ENCODE measurements at places on chromosomes 3 and 15.

GRCh38 chr3:42605546-42606173, 5.2 kb downstream of the NKTR start:
- no peak for DNase-seq

DNA sequence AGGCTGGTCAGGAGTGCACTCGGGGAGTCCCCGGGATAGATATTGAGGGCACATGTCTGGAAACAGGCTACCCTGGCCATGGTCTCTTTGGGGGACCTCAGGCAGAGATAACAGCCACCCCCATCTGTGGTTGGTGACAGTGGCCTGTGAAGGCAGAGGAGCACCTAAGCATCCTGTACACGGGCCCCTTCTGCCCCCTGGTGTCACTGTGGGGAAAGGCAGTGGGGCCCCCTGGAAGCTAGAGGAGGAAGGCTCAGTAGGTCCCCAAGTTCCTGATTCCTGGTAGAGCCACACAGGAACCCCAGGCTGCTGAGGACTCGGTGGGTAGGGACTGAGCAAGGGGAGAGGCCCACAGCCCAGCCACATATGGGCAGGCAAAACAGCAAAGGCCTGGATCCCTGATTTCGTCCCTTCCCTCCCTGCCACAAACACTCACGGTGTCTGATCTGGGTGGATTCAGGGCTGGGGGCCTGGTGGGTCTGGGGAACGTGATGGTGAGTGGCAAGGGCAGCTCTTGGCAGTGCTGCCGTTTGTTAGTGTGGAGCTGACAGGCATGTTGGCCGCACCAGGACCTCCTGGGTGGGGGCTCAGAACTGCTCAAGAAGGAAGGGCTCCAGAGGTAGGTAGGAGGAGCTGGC, 14.1 kb upstream of the CXCR6 start:
- DNase-seq = no peak

DNA sequence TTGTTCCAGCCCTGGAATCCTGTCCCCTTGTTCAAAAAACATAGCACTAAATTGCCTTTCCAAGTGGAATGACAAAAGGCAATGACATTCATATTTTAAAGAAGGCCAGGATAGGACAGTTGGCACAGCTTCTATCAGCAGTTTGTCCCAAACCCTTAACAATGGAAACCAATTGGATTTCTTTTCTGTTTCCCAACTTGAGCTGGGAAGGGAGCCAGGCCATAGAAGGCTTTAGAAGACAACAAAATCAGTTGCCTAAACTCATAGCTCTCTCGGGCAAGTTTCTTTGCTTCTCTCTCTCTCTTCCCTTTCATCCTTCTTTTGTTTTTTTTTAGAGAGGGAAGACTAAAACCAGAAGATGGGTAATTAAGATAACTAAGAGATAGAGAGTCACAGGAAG, 227.7 kb upstream of the TPRG1 start:
- no peak for DNase-seq

DNA sequence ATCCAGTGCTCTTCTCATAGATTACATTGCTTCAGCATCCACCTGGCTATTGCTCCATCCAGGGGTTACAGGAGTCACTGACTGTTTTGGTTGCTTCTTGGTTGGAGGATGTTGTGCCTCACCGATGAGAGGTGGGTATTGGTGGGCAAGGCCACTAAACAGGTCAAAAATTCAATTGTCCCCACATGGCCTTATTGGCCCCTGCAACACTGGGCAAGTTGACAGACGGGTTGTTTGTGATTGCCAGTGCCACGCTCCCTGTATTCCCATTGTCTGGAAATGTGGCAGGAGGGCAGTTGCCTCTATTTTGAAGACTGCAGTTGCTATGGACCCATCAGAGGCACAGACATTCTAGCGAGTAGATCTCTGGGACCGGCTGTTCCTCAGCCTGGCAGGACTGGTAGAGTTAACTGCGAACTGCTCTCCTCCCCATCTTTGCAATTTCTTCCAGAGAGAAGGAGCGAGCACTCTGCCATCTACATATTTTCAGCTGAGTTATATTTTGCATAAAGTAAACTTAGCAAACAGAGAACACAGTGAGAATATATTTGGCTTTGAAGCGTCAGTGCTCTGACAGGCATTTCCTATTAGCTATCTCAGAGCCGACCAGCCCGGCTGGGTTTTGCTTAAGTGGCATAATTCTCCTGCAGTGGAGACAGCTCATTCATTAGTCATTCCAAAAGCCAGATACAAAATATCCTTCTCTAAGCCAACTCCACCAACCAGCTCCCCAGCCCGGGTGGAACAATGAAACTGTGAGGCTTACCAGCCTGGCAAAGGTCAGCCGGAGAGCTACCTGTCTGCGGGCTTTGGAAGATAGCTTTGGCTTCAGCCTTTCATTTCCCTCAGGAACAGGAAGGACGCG, 26.0 kb upstream of the MAGEF1 start:
- DNase-seq = no peak

DNA sequence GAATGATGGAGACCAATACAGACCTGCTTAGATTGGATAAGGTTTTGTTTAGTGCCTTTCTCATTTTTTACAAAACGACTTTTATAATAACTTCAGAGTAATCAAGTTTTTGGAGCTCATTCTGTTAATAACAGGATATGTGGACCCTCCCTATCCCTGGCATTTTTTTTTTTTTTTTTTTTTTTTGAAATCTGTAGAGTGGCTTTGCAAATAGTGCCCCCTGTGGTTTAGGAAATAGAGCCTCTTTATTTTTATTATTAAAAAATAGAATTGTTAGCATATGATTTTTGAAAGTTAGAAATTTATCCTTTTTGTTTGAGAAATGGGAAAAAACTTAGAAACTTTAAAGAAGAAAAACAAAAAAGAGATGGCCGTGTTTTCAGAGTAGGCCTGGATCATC, 11.4 kb downstream of the SKIL start:
- DNase-seq = no peak

GRCh38 chr3:101963902-101964362, 114.6 kb downstream of the NFKBIZ start:
- no peak for DNase-seq

DNA sequence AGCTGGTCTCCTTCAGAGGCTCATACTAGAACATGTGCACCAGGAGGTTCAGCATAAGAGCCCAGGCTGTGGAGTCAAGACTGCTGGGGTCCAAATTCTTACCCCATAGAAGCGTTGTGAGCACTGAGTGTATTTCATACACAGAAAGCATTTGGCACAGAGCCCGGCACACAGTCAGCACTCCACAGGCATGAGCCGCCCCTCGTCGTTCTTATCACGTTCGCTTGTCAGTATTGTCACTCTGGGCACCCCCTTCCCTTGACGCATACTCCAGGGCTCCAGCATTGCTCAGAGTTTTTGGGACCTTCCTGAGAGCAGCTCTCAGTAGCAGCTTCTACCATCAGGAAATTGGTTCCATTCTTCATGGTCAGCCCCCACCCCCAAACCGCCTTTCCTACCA, 25.2 kb downstream of the CORO2B start:
- DNase-seq = no peak

GRCh38 chr15:87549296-87549695, 707.2 kb downstream of the NTRK3 start:
- no peak for DNase-seq

DNA sequence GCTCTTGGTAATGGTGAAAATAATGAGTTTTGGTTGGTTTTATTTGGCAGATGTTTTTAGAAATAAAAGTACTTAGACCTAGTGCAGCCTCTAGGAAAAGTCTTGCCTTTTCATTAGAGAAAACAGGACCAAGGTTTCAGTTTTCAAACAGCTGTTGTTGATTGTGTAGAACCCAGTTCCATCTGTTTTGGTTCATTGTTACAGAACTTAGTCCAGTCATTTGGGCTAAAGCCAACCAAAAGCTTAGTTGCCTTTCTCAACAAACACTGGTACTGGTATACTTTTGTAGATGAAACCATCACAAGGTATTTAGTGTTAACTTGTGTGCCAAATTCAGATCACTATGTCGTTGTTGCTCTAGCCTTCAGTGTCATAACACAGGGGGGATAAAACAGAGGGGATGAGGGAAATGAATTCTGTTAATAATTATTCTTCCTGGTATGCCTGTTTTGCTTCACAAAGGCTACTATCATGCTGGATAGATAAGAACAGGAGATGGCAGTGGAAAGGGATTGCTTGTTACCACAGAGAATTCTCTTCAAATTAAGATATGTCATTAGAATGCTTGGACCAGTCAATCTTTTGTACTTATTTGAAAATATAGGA, 12.6 kb upstream of the APH1B start:
- DNase-seq = no peak

GRCh38 chr3:119490153-119490552, 8.2 kb upstream of the TIMMDC1 start:
- no peak for DNase-seq

GRCh38 chr3:64405211-64405835, 180.1 kb upstream of the PRICKLE2 start:
- no peak for DNase-seq

DNA sequence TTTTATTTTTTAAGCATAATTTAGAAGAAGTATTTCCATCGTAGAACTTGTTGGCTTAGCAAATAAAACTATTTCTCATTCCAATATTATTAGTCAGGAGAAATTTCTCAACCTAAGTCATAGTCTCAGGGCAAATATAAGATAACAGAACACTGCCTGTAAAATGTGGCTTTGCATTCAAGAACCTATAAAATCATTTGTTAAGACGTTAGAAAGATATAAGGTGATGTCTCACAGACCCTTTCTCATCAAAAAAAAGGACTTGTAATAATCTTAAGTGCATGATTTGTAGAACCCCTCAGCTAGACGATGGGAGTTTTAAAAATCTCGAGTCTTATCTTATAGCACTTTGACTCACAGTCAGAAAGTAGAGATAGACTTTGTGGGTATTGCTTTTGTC, 314.7 kb upstream of the CFAP20DC start:
- no peak for DNase-seq

GRCh38 chr15:57358571-57358970, 17.7 kb upstream of the CGNL1 start:
- no peak for DNase-seq

- DNase-seq = no peak
These were observed 6.5 kb upstream of the BCL2A1 start for GRCh38 chr15:79977431-79978054.

DNA sequence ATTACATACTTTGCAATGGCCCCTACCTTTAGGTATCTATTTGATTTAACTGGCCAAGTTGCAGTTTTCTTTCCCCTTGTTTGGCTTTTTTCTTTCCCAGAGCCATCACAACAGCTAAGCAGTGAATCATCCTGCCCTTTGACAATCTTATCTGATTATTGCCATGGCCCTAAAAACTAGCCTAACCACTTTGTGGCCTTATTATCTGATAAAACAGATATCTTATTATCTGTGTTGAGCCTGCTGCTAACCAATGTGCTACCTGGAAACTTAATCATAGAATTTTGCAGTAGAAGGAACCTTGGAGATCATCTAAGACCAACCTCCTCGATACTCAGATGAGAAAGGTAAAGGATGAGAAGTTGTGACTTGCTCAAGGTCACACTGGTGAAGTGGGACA, 37.1 kb downstream of the EIF4E3 start:
- DNase-seq = no peak

- no peak for DNase-seq
These were observed 522.6 kb upstream of the PROK2 start for GRCh38 chr3:72307438-72308115.

- no peak for DNase-seq
These were observed 2.2 kb upstream of the CCR5 start for GRCh38 chr3:46368569-46368968.

GRCh38 chr3:48299746-48300712, 33.4 kb downstream of the SPINK8 start:
- no peak for DNase-seq

- DNase-seq = no peak
These were observed 631 bp downstream of the UBR1 start for GRCh38 chr15:43105077-43105736.
